ENCODE measurements at places on chromosomes 11 and 22.

GRCh38 chr11:34243600-34244464, 114.0 kb downstream of the ABTB2 start:
- DNase-seq: peak; percentile 70

GRCh38 chr11:57514538-57515331, 767 bp downstream of the SLC43A1 start:
- no peak for DNase-seq

DNA sequence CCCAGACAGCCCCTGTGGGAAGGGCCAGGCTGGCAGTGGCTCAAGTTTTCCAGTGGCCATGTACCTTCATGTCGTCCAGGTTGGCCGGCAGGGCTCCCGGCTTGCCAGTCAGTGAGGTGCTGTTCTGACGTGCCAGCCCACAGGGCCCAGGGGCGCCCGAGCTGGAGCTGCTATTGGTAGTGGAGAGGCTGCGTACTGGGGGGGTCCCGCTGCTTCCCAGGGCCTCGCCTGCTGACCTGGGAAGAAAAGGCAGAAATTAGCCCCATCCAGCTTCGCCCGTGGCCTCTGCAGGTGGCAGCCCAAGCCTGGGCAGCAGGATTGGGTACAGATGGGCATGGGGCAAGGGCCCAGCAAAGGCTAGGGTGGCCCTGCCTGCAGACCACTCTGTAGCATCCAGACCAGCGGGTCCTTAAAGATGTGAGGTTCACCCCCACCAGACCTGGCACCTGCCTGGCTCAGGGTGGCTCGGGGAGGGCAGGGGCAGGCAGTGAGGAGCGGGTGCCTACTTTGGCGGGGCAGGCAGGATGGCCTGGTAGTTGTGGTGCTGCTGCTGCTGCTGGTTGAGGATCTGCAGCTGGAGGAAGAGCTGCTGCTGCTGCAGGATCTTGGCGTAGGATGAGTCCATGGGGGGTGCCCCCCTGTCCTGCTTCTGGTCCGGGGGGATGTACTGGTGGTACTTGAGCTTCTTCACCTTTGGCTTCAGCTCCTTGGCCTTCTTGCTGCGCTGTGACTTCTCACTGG, 50.1 kb downstream of the SGSM3 start:
- DNase-seq: no peak

- no peak for DNase-seq
Measured at GRCh38 chr11:8219257-8220021, 44.2 kb downstream of the LMO1 start.

DNA sequence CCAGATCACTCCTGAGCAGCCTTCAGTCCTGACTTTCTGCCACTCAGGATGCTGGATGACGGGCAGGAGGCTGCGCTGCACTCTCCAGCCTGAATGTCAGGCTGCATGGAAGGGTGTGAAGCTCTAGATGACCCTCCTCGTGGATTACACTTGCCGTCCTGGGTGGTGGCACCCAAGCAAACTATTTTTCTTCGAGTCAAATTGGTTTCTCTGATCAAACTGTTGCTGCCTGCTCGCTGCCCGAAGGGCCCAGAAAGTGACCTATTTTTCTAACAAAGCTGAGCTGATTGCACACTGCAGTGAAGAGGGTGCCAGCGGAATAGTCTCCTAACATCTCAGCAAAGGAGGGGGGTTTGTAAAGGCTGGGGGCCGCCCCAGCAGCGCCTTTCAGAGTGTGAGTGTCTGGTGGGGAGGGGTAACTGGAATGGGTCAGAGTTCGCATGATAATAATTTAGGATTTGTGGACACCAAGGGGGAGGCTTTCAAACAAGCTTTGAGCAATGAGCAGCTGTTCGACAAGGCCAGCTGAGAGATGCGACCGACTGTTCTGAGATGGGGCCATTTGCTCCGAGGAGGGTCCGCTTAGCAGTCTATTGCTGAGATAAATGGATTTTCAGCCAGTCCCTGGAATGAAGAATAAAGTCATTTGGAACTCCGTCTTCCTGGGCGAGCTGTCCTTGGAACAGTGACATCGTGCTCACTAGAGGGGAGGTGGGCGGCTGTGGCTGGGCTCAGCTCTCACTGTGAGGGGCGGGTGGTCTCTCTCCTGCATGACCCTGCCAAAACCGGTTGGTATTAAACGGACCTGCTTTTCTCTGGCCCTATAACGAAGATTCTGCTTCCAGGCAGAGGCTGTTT, 537.6 kb downstream of the BRD1 start:
- DNase-seq: no peak

DNA sequence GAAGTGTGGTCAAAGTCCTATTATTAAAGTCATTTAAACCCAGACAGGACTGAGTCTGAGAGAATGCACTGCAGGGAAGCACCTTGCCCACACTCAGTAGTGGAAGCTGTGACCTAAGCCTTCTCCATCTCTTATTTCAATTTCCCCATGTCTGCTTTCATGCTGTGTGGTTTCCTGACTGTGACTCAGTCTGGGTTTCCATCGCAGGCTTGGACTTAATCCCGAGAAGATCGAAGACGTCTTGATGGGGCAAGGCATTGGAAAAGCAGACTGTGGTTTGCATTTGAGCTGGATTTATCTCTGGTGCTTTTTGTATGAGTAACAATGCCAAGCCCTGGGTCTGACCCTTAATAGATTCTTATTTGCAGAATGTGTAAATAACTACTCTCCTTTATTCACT, 238.9 kb downstream of the NTM start:
- peak; percentile 42 for DNase-seq

All from amniotic stem cell (primary cell).